ENCODE measurements at places on chromosomes 4 and X.

- DNase-seq, result no peak
These were observed 58.4 kb upstream of the SLIT2 start for GRCh38 chr4:20193141-20193936.

DNA sequence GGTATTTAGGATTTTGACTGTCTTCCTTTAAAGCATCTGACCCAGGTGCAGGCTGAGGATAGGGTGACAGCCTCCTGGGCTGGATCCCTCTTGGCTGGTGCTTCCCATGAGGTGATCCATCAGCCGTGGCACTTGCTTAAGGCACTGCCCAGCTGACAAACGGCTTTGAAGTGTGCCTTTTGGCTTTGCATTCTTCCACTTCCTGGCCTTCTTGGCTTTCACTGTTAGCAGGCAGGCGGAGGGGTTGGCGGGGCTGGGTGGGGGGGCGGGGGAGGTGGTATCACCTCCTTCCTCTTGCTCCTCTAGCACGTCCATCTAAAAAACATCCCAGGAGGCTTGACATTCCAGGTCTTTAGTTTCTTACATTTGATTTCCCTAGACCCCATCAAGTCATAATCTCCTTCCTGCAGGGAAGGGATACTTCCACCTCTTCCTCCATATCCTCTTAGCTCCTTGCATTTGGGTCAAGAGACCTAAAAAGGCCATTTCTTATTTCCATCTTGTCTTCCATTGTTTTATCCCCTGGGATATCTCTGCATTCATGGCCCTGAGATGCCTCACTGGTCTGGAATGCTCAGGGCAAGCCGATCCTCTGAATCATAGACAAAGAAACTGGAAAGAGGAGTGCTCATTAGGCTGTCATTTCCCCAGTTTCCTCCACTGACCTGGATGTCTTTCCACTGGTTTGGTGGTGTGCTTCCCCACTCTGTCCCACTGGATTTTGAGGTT, 11.3 kb upstream of the APLN start:
- DNase-seq, result no peak

GRCh38 chr4:13294961-13295605, 189.1 kb downstream of the RAB28 start:
- no peak for DNase-seq

GRCh38 chrX:72094894-72095293, 36.8 kb downstream of the RTL5 start:
- DNase-seq, result no peak

DNA sequence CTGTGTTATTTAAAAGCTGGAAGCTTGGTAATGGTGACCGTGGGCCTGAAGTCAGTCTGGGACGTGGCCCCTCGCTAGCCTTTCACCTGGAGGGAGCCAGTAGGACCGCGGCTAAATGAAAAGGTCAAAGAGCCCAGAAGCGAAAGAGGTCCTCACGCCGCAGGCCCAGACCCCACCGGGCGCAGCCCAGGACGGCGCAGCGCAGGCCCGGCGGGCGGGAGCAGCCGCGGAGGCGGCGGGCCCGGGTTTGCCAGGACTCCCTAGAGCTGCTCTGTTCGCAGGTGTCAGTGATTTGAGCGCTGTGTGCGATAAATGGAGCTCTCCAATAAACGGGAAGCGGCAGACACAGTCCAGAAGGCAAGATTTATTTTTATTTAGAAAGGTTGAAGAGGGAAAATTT, 56.2 kb upstream of the STIM2 start:
- DNase-seq, result no peak

GRCh38 chr4:152534541-152535359, 1.1 kb downstream of the FBXW7 start:
- DNase-seq, result peak; percentile 30

GRCh38 chrX:107448998-107449835, at the start of gene FRMPD3:
FRMPD3 (plus strand) TSS chrX:107449652; CDS start chrX:107526589, 76,937 bp downstream.
- peak; percentile 42 for DNase-seq

DNA sequence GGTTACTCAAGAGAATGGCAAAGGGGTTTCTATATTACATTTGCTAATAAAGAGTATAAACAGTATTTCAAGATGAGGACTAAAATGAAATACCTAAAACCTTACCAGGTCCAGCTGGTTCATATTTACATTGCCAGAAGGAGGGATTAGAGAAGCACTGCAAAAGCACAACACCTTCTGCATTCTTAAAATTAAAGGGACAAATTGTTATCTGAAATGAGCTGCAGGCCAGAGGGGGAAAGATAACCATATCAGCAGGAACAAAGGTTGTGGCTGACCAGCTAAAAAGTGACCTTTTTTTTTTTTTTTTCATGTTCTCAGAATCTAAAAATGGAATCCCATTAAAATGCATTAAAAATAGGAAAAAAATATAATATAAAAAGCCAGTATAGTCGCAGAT, 39.7 kb downstream of the AFF2 start:
- DNase-seq, result no peak

GRCh38 chrX:11435568-11435967, 142.4 kb downstream of the AMELX start:
- DNase-seq, result no peak

DNA sequence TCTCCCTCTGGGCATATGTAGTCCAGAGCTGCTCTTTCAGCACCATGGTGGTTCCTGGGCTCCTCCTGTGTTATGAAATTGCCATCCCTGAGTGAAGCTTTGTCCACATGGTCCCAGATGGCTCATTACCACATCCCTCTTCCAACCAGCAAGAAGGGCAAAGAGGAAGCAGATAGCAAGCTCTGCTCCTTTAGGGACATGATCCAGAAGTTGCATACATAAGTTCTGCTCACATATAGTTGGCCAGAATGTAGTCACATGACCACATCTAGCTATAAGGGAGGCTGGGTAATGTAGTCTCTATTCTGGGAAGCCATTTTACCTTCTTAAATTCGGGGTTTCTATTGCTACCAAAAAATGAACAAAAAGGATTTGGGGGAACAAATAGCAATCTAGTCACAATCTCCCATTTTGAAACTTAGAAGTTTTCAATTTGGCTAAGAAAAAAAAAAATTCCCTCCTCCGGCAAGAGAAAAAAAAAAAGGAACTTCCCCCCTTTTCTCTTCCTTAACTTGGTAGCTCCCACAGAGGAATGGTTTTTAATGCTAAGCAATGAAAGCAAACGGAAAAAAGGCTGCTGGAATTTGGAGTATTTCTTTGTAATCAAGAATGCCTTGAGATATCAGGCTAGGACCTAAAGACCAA, 88.2 kb upstream of the USP9X start:
- no peak for DNase-seq

- DNase-seq, result no peak
These were observed 87.2 kb upstream of the MCF2 start for GRCh38 chrX:139795196-139795595.

DNA sequence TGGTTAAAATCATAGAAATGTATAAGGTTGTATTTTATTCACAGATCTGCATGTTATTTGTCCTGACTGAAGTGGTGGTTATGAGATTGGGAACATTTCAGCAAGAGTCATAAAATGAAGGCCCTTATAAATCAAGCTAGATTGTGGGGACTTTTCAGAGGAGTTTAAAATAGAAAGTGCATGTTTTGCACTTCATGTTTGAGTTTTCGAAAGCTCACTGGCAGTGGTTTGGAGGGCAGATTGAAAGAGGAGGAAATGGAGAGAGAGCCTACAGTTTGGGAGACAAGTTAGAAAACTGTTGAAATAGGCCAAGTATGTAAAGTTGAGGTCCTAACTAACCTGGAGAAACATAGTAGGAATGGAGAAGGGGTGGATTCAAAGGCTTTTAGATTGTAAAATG, 124.9 kb downstream of the KDM6A start:
- DNase-seq, result no peak

GRCh38 chrX:22206781-22207180, 65.9 kb upstream of the CBLL2 start:
- no peak for DNase-seq

DNA sequence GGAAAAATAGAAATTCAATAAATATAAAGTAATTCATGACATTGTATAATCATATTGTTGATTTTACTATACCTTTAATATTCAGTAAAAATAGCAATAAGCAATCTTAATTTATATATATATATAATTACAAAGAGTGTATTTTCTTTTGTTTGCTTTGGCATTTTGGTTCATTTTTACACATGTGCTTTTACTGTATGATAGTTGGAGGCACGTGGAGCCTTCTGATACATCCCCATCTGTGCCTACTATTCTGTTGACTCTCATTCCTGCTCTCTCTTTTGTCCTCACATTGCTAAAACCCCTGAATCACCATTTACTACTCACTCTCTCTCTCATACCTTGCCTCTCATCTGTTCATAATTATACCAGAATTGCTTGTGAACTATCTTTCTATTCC, 106.4 kb upstream of the NDST4 start:
- no peak for DNase-seq

- no peak for DNase-seq
These were observed 153.3 kb upstream of the TENT5D start for GRCh38 chrX:80266979-80267378.

GRCh38 chr4:105509714-105510113, 35.9 kb upstream of the PPA2 start:
- no peak for DNase-seq

GRCh38 chr4:185394568-185395237, 1.0 kb downstream of the LRP2BP start:
- DNase-seq, result no peak

DNA sequence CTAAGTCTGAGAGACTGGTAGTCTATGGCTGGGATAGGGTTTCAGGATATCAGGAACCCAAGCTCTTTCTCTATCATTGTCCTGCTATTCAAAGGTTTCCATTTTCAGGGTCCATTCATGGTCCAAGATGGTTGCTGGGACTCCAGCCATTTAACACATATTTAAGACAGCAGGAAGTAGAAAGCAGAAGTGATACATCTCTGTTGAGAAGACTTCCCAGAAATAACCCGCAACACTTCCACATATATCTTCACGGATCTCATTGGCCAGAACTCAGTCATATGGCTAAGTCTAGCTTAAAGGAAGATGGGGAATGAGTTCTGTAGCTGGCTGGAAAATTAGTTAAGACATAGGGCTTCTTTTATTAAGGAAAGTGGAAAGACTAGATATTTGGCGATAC, 23.8 kb downstream of the CTSO start:
- no peak for DNase-seq

DNA sequence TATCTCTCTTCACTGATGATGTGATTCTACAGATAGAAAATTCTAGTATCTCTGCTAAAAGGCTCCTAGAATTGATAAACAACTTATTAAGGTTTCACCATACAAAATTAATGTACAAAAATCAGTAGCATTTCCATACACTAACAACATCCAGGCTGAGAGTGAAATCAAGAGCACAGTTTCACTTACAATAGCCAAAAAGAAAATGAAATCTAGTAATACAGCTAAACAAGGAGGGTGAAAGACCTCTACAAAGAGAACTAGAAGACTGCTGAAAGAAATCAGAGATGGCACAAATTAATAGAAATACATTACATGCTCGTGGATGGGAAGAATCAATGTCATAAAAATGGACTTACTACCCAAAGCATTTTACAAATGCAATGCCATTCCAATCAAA, 751.9 kb downstream of the FSTL5 start:
- no peak for DNase-seq

- no peak for DNase-seq
These were observed 116.9 kb upstream of the GABRA2 start for GRCh38 chr4:46506876-46507275.

DNA sequence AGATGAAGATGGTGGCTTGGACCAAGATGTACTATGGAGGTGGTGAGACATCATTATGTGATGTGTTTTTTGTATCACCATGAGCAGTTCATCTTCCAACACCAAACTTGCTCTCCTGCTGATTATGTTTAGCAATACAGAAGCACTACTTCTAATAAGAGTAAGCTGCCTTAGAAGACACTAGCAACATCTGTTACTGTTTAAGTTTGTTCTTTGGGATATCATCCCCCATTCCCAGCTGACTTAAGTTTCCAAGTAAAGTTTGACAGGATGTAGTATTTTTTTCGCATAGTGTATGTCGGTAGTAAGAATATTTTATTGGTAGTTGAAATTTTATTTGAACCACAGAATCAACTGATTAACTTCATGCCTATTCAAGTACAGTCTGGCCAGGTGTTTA, 123.5 kb upstream of the BMPR1B start:
- no peak for DNase-seq

DNA sequence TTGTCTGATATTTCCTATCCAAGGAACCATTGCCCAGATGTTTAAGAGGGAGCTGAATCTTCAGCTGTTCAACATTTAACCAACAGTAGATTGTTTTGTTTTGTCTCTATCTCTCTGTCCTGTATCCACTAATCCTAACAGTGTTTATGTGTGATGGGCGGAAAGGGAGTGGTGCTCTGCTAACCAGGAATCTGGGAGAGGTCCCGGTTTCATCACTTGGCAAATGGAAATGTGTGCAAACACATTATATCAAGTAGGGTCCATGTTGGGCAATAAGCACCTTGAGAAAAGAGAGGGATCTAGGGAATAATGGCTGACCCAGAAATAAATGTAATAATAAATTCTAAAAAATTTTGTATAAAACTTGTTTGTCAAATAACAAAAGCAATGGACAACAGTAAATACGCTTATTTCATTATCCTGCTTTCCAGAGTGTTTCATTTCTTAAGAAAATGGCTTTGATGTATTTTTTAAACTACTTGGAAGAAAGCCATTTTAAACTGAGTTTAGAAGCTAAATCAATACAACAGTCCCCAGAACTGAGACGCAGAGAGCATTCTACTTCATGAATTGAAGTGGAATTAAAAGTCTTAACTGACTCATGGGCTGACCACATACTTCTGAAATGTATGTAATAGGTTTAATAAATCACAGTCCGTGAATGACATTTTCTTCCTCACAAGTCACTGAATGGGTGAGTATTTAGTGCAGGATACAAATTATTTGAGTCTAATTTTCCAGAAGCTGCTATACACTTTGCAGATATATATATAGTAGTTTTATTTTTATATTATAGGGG, 55.8 kb downstream of the EMCN start:
- no peak for DNase-seq

GRCh38 chr4:143355540-143356217, 19.0 kb downstream of the GAB1 start:
- no peak for DNase-seq

DNA sequence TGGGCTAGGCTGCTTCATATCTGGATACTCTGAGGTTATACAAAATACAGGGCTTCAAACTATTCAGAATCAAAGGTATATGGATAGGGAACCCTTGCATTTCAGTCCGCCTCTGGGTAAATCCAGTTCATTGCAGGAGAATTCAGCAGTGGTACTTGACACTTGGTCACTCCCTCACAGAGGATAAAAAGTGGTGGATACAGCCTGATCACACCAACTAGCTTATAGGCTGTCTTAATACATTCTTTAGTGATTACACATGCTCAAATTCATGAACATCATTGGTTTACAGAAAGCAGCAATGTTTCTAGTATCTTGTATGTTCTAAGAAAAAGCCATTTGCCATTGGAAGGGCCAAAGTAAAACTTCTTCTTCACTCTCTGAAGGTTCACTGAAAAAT, 104.8 kb upstream of the PDE5A start:
- no peak for DNase-seq

DNA sequence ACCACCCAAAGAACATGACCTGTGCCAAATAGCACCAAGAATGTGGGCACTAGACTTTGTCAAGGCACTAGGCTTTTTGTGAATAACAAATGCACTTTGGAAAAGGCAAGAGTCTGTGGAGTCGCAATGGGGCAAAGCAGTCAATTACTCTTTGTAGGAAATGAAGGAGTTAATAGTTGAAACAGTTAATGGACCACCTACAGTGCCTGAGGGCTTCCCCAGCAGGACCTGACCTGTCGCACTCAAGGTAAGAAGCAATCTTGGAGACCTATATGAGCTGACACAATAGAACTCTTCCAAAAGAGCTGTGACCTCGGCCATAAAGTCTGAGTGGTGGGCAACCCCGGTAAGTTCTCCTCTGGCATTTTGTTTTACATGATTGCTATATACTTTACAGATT, 49.2 kb upstream of the CAPN6 start:
- DNase-seq, result no peak

All from C1 segment of cervical spinal cord (tissue), 14 donors.